ENCODE measurements at places on chromosomes 12 and 14.

- DNase-seq: no peak
Observed at GRCh38 chr14:73739899-73740617, 25.9 kb upstream of the PNMA1 start.

DNA sequence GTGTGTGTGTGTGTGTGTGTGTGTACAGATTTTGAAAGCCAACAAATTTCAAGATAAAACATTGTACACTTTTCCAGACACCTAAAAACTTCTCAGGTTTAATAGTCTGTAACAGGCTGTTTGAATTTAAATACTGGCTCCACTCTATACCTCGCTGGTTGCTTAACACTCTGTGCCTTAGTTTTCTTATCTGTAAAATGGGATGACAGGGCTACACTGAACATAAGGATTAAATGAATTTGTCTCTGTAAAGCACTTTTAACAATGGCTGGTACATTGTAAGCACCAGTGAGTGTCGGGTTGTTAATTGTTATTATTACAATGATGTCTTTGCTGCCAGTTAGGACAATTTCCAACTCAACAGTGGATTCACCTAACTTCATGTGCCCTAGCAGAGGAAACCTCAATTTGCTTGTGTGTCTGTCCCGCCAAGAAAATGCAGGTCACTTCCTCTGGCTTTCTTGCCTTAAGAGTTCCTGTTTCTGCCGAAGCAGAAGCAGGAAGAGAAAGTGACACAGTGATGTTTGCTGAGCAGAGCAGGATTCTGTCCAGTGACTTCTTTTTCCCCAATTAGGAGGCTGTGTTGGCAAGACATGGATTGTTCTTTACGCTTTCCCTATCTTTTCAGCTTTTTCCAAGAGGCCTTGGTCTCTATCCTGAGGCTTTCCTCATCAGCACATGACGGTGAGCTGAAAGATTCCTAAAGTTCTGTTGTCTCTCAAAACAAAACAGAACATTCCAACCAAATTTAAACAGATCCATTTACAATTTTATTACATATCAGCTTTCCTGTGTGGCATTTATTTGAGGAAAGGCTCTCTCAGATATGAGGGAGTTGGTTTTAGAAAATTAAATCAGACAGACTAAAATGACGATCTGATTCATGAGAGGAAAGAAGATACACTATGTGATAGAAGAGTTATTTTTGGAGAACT is 154.1 kb upstream of the ATP2B1 start:
- no peak for DNase-seq

DNA sequence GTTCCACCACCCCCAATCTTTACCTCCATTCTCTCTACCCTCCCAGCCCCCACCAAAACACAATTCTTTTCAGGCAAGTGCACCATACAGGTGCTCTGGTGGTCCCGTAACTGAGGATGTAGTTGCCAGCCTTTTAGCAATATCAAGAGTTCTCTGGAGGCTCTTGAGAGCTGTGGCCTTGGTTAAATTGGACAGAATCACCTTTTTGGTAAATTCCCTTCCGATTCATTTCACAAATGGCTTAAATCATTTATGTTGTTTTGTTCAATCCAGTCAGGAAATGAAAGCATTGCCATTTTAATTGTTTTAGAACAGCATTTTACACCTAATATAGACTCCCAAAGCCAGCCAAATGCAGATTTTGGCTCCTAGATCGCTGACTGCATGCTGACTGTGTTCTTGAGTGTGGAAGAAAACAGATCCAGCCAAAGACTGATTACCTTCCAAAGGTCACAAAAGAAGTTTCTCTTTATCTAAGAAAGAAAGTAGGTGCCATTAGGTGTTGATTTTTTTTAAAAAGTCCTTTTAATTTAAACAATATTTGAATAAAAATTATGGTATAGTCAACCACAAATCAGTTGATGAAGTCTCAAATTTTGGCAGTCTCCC is 25.6 kb downstream of the CRADD start:
- no peak for DNase-seq

DNA sequence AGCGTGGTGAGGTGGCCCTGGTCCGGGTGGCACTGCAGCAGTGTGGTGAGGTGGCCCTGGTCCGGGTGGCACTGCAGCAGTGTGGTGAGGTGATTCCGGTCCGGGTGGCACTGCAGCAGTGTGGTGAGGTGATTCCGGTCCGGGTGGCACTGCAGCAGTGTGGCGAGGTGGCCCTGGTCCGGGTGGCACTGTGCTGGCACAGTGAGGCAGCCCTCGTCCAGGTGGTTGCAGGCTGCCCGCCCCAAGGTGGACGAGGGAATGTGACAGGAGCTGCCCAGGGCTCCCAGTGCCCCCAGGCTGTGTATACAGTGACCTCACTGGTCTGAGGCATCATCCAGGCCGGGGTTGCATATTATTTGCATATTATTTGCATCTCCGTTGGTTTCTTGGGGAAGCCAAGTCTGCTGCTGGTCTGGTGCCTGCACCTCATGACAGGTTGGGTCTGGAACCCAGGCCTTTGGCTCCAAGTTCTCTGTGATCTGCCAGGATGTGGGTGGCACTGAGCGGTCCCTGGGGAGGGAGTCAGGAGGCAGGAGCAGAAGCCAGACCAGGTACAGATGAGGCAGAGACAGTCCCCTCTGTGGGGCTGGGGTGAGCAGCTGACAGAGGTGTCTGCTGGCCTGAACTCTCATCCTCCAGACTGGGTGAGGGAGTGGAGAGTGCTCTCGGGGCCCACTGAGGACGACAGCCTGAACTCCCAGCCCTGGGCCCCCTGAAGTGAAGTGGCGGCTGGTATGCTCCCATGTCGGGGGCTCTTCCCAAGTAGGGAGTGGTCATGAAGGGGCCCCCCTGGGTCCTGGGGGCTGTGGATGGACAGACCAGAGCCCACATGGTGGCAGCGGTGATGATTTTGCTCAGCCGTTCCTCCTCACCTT is 79.3 kb downstream of the KIF26A start:
- no peak for DNase-seq

DNA sequence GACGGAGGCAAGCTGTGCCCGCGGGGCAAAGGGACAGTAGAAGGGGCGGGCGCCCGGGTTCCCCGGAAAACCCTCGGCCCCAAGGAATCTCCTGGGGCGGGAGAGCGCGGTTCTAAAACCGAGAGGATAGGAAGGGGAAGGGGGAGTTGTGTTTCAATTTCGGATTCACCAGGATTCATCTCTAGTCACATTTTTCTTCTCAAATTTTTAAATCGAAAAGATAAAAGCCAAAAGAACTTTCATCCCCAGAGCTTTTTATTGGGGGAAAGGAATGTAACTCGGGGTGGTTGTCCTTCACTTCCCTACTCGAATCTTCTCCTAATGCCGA is 1.4 kb downstream of the BMP4 start:
- DNase-seq: no peak

DNA sequence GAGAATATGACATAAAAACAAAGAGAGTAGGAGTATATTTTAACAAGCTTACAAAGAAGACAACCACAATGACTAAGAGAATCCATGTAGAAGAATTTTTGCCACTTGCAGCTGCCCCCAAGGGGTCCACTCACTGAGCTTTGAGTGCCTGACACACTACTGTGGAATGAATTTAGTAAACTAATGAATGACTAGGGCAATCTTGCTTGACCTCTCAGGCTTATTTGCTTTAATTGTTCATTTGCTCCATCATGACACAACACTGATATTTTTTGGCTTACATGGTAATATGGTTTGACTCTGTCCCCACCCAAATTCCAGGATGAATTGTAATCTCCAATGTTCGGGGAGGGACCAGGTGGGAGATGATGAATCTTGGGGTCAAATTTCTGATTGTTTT is 249.1 kb upstream of the FAR2 start:
- no peak for DNase-seq

DNA sequence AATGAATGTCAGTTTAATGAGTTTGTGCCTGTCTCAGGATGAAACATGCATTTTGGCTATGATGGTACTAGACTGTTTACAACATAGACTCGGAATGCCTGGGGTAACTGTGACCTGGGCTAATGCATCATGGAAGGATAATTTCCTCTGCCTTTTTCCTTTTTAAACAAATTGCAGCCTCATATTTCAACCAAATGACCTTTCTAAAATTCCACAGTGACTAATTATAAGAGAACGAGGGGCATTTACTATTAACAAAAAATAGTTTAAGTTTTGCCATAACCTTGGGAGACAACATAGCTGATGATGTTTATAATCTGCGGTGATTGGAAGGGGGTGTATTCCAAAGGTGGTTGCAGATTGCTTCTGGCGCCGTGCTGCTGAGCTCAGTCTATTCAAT is 1140.5 kb downstream of the GALC start:
- DNase-seq: no peak

- no peak for DNase-seq
Observed at GRCh38 chr14:104874571-104875411, 9.7 kb downstream of the CEP170B start.

GRCh38 chr14:75011356-75011994 is 8.8 kb downstream of the EIF2B2 start:
- DNase-seq: peak; percentile 47

GRCh38 chr14:61616524-61617185 is 78.7 kb upstream of the HIF1A start:
- no peak for DNase-seq

DNA sequence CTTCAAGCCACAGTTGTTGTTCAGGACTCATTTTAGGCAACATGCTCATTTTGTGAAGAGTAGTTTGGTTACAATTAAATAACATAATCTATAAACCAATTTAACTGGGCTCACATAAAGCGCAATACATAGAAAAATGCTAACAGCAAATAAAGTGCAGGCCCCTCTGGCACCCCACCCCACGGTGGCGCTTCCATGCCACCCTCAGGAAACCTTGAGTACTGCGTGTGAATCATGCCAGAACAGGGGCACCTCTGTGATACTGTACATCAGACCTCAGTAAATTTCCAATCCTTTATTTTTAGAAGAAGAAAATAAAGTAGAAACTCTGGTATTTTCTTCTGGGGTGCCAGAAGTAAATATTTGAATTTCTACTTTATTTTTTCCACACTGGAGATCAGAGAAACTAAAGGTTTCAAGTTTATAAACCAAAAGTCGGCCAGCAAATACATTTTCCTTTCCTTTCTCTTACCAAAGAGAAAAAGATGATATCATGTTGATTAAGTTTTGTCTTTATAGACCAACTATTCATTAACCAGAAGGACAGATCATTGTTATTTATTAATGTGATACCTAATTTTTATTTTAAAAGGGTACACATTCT is 316.8 kb downstream of the PAWR start:
- peak; percentile 12 for DNase-seq

GRCh38 chr14:90491221-90491885 is 94.5 kb downstream of the CALM1 start:
- DNase-seq: no peak

DNA sequence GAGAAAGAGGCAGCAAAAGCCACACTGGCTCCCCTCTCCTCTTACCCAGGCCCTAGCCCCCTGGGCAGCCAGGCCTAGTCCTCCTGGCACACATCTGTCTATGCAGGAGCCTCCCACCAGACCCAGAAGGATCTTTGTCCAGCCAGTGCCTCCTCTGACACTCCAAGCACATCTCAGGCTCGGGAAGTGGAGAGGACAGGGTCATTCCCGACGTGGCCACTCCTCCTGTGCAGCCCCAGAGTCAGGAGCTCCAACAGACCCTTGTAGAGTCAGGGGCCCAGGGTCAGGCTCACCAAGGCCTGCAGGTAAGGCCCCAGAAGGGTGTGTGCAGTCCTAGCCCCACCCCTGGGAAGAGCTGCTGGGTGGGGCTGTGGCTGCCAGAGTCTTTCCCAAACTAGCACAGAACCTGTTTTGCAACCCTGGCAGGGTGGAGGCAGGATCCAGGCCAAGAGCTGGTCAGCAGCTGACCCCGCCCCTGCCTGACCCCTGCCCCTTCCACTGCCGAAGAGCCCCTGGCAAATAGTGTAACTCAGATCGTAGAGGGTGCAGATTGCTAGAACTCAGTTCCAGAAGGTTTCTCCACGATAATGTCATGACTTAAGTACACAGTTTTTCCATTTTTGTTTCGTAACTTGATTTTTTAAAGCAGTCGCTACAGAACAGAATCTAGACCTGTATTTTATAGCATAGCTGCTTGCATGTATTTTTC is 26.6 kb upstream of the PNMA1 start:
- DNase-seq: no peak

GRCh38 chr14:76827696-76828296 is 1.6 kb downstream of the LRRC74A start:
- DNase-seq: no peak

DNA sequence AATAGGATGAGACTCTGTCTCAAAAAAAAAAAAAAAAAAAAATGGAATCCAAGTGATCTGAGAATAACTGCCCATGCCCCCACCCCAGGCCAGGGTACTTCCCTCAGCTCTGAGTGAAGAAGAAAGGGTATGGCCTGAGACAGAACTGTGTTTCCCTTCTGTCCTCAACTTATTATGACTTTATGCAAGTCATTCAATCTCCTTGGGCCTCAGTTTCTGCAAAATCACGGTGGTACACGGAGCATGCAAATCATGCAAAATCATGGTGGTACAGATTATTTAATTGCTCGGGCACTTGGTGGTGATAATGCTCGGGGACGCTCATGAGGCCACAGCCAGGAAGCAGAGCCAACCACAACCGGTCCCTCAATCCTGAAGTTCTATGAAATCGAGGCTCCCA is 56.5 kb upstream of the TBX3 start:
- DNase-seq: no peak

- no peak for DNase-seq
Observed at GRCh38 chr14:72961579-72962335, 35.5 kb downstream of the DCAF4 start.

DNA sequence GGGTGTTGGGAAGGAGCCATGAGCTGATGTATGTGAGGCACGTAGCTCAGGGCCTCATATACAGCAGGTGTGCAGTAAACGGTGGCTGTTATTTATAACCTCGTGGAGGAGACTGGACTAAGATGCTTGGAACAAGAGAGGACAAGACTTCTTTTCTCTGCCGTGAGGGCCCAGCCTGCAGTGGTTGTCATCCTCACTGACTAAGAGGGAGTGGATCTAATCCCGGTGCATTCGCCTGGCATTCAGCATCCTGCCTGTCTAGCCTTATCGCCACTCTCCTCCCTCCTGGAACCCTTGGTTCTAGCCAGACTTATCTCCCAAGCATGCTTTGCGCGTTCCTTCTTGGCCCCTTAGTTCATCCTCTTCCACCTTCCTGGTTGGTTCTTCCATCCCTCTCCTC is 3.9 kb downstream of the TSPAN9 start:
- no peak for DNase-seq

DNA sequence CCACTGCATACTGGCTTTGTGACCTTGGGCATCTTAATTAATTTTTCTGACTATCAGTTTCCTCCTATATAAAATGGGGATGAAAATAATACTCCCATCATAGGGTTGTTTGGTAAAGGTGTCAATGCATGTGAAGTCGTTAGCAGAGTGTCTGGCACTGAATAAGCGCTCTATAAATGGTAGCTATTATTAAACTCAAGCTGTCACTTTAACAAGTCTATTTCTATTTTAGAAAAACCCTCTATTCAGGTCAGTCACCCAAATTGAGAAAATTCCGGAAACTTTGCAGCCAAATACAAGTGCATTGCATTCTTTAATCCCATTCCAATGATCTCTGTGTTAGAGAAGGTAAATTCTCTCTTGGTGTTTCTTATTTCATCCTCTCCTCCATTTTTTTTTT is 363.1 kb downstream of the SYT1 start:
- no peak for DNase-seq

GRCh38 chr12:79487386-79488110 is 203.2 kb downstream of the PAWR start:
- no peak for DNase-seq

GRCh38 chr12:59675461-59675860 is 79.6 kb downstream of the SLC16A7 start:
- DNase-seq: no peak

- DNase-seq: no peak
Observed at GRCh38 chr14:67372833-67373232, 12.7 kb downstream of the EIF2S1 start.
